NCI-H1417 treated with DMSO at 0.1 percent for 48 hours (cell line): ENCODE measurements at places on chromosomes 7 and 10.

GRCh38 chr10:63384001-63384400 is 81.8 kb downstream of the JMJD1C start:
- no peak for DNase-seq

DNA sequence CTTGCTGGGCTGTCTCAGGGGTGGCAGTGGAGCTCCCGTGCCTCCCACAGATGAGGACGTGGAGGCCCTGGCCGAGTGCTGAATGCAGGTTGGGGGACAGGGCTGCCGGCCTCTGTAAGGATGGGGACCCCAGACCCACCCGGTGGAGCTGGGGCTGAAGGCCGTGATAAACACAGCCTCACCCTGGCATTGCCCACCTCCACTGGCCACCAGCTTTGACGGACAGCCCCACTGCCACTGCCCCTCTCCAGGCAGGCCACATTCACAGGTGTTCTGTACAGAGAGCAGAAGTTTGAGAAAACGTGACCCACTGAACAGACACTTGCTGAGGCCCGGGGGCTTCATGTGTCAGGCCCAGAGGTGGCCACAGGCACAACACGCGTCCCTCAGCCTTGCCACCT is 126.2 kb downstream of the LHPP start:
- DNase-seq, result no peak

DNA sequence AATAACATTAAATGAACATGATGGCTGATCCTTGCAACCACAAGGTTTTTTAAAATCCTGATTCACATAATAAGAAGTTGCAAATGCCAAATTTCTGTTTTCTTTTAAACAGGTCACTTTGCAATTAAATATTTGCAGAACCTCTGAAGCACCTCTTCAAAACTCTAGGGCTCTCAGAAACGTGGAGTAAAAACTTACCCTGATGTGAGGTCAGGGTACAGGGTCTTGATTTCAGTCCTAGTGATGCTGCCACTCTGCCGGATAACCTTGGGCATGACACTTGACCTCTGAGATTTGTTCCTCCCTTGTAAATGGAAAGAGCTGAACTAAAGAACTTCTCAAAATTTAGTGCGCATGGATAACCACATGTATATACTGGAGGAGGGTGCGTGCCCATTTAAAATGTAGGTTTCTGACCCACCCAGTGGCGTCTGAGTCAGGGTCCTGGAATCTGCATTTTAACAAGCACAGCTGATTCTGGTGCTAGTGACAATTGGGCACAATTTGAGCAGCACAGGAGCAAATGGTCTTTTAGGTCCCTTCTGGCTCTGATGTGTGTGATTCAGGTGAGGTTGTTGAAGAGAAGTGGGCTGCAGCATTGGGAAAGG is 35.5 kb upstream of the TNPO3 start:
- DNase-seq, result no peak

DNA sequence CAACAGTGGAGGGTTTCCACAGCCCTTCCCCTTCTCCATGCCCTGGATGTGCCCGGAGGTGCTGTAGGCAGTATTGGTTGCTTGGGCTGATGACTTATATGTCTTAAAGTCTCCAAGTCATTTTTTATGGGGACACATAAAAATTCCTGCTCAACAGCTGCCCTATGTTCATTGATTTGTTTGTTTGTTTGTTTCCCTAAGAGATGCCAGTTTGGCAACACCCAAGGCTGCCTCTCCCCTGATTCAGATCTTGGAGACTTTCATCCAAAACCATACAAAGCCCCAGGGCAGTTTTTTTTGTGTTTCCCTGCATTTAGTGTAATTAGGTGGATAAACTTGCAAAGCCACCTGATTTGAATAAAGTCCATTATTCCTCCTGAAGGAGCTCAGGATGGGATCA is 115.3 kb downstream of the PLPP4 start:
- no peak for DNase-seq

- no peak for DNase-seq
These were observed 31.2 kb downstream of the BTBD16 start for GRCh38 chr10:122302315-122302714.

DNA sequence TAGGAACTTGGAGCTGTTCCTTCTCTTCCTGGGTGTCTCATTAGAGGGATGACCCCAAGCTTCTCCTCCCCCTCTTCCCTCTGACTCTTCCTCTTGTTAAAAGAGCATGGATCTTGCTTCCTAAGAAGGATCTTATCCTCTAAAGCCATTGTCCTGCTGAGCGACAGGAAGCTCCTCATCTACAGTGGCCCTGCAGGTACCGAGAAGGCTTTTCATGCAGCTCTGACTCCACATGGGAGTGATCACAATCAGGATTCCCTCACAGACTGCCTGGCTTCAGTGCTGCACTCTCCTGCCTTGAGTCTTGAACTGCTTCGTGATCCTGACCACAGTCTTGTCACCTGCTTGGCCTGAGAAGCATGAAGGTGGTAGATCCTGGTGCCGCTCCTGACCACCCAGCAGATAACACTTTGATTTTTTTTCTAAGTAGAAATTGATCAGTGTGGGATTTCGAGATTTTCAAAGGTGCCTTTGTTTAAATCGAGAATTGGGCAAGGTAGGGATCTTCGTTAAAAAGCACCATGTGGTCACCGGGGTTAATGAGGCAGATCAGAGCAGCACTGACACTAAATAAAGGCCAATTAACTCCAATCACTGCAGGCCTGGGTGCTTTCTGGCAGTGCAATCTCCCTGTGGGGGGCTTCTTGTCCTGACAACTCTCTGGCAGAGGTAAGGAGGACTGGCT is 376.4 kb downstream of the NRG3 start:
- DNase-seq, result no peak

GRCh38 chr7:74306004-74306729 is 17.0 kb downstream of the CLIP2 start:
- no peak for DNase-seq

- DNase-seq, result no peak
These were observed 504.3 kb upstream of the PCDH15 start for GRCh38 chr10:55305285-55305684.
